ENCODE measurements at places on chromosomes 7 and 10. TPM values are rescaled to one million over a fixed set of nuclear protein-coding genes. Genes with fewer than 3 reads are reported as not detected.

DNA sequence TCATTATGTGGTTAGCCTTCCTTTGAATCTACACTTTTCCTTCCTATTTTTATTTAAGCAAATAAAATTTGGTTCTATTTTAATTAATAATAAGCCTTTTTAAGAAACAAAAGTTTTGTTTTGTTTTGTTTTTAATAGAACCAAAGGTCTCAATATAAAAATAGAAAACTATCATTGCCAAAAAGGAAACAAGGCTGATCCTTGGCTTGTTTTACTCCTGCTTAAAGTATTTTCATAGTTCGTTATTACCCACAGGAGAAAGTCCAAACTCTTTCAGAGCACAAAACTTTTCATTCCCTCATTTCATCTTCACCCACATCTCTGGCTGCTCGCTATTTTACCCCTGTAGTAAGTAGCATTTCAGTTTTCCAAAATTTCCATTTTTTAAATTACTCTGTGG, 374.8 kb downstream of the SEMA3D start:
- H3K36me3 ChIP-seq = no peaks in the 10 kb centered on the region
- H3K4me3 ChIP-seq = no peak overlapping the region
- no peak overlapping the region for H3K27ac ChIP-seq

GRCh38 chr10:130664526-130664925, 528.3 kb downstream of the GLRX3 start:
- no peak for DNase-seq
- no peaks in the 10 kb centered on the region for H3K27me3 ChIP-seq
- H3K4me1 ChIP-seq = no peaks in the 10 kb centered on the region
- H3K27ac ChIP-seq = no peak overlapping the region

Gene GATA3
- 0.14 TPM for total RNA-seq

GRCh38 chr10:100985336-100985735, 2.0 kb downstream of the MRPL43 start:
- H3K27me3 ChIP-seq = no peaks in the 10 kb centered on the region
- H3K36me3 ChIP-seq = peaks cover 12% of the 10 kb centered on the region
- H3K4me1 ChIP-seq = peaks cover 21% of the 10 kb centered on the region
- H3K4me3 ChIP-seq = no peak overlapping the region
- no peak for DNase-seq

Gene TAX1BP1
- 57.1 TPM for total RNA-seq

Gene RASA4B
- total RNA-seq = 8.6 TPM

DNA sequence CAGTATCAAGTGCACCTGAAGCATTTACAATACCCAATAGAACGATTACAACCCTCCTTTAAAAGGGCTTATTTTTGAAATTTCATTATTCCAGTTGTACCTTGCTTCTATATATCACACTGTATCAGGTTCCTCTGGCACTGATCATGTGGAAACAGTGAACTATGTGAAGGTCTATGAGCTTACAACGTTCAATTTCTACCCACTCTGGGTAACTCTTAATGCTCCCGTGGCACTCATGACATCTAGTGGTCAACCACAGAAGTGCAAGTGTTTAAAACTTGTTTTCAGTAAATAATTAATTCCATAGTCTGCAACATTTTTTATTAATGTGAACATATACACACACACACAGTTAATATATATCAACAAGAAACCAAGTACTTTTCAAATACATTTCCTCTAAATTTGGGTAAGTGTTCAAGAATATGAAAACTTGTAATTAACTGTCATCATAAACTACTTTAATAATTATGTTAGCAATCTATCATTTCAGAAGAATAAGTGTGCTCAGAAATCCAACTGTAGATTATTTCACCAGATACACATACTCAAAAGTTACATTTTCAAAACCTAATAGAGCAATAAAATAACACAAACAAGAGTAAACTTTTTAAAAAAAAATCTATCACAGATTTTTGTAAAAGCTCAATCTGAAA, 61.0 kb downstream of the MPP7 start:
- H3K4me1 ChIP-seq = peaks cover 6% of the 10 kb centered on the region
- no peak overlapping the region for H3K4me3 ChIP-seq
- H3K36me3 ChIP-seq = peaks cover 4% of the 10 kb centered on the region
- no peak overlapping the region for H3K27ac ChIP-seq
- peak; percentile 81 for DNase-seq

Gene SPDYE18
- not detected for total RNA-seq

DNA sequence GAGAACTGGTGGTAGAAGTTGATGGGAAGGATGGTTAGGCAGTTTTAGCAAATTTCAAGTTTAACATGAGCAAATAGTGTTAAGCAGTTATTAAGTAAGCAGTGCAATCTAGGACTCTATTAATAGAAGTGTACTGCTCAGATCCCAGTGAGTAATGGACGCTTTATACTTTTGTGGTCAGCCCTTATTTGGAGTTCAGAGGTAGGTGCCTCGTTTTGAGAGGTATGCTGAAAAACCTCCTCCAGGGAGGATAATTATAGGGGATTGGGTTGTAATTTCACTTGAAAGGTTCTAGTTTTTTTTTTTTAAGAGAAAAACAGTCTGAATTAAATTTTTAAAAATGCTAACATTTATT, 33.5 kb upstream of the CCDC7 start:
- no peaks in the 10 kb centered on the region for H3K4me1 ChIP-seq
- H3K27ac ChIP-seq = no peak overlapping the region

- no peaks in the 10 kb centered on the region for H3K4me1 ChIP-seq
- H3K36me3 ChIP-seq = no peaks in the 10 kb centered on the region
- DNase-seq = no peak
Measured at GRCh38 chr7:119026391-119026790, 801.9 kb downstream of the ANKRD7 start.

- no peaks in the 10 kb centered on the region for H3K27me3 ChIP-seq
- no peaks in the 10 kb centered on the region for H3K4me1 ChIP-seq
- no peaks in the 10 kb centered on the region for H3K36me3 ChIP-seq
Measured at GRCh38 chr7:154178895-154179294, 126.7 kb downstream of the DPP6 start.

- H3K4me3 ChIP-seq = no peak overlapping the region
- peak; percentile 22 for DNase-seq
- no peaks in the 10 kb centered on the region for H3K36me3 ChIP-seq
- H3K27me3 ChIP-seq = no peaks in the 10 kb centered on the region
- H3K27ac ChIP-seq = peak overlapping the region; percentile 0
Measured at GRCh38 chr7:150665896-150666295, 19.6 kb upstream of the GIMAP2 start.

- no peak for DNase-seq
- H3K27ac ChIP-seq = no peak overlapping the region
- no peaks in the 10 kb centered on the region for H3K36me3 ChIP-seq
- H3K4me3 ChIP-seq = no peak overlapping the region
- H3K27me3 ChIP-seq = peaks cover 53% of the 10 kb centered on the region
- peaks cover 23% of the 10 kb centered on the region for H3K4me1 ChIP-seq
Measured at GRCh38 chr10:101052285-101052684, 9.5 kb upstream of the KAZALD1 start.

Gene DYDC2
- not detected for total RNA-seq

Gene SPDYE1
- total RNA-seq = not detected

Data from stomach (tissue), 19 donors.